ENCODE measurements at places on chromosomes 7 and 10.

- DNase-seq, result no peak
These were observed 30.1 kb downstream of the TNS3 start for GRCh38 chr7:47551668-47552440.

GRCh38 chr7:113071465-113071864, 15.2 kb downstream of the GPR85 start:
- no peak for DNase-seq

GRCh38 chr7:94042381-94042780, 38.2 kb upstream of the BET1 start:
- DNase-seq, result no peak

DNA sequence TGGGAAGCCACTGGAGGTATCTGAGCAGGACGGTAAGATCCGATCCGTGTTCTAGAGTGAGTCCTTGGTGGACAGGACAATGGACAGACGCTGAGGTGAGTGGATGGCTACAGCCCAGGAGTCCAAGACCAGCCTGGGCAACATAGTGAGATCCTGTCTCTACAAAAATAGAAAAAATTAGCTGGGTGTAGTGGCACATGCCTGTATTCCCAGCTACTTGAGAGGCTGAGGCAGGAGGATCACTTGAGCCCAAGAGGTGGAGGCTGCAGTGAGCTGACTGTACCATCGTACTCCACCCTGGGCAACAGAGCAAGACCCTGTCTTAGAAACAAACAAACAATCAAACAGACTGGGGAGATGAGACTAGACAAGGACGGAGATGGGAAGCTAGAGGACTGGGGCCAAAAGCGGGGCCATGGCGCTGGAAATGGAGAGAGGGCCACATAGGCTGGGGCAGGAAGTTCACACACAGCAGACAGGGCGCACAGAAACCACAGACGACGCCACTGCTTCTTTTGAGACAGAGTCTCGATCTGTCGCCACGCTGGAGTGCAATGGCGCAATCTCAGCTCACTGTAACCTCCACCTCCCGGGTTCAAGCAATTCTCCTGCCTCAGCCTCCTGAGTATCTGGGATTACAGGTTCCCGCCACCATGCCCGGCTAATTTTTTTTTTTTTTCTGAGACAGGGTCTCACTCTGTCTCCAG, 24.7 kb downstream of the DAGLB start:
- no peak for DNase-seq

DNA sequence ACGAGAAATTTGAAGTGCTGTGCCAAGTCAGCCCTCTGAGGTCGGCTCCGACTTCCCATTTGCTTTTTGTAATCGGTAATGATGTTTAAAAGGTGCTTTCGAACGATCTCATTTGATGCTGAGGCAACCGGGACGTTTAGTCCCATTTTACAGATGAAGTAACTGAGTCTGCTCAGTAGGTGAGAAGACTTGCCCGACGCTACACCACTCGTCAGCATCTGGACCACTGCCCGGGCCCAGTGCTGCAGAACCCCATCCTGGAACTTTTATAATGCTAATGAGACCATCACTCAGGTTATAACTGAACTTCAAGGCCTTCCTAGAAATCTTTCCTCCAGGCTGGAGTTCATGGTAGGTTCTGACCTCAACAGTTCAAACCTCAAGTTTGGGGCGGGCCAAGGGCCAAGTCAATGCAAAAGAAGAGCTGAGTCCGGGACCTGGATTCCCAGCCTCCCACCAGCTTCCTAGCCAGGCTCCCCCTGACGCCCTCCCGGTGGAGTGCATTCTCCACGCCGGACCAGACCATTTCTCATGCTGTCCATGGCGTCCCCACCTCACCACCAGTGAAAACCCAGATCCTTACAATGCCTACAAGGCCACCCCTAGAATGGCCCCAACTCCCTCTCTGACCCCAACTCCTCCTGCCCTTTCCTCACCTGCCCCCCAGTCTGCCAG, 699 bp upstream of the PDLIM1 start:
- no peak for DNase-seq
